Thymus (tissue), 14 donors: ENCODE measurements at places on chromosomes 7 and 10. TPM values are rescaled to one million over a fixed set of nuclear protein-coding genes. Genes with fewer than 3 reads are reported as not detected.
A peak's percentile ranks its signal among the peaks of the same experiment; 100 is the strongest.

Gene EBLN1
- total RNA-seq = not detected

Gene GIMAP1
- 9.8 TPM for total RNA-seq

Gene NXPH1
- 0.05 TPM for total RNA-seq

DNA sequence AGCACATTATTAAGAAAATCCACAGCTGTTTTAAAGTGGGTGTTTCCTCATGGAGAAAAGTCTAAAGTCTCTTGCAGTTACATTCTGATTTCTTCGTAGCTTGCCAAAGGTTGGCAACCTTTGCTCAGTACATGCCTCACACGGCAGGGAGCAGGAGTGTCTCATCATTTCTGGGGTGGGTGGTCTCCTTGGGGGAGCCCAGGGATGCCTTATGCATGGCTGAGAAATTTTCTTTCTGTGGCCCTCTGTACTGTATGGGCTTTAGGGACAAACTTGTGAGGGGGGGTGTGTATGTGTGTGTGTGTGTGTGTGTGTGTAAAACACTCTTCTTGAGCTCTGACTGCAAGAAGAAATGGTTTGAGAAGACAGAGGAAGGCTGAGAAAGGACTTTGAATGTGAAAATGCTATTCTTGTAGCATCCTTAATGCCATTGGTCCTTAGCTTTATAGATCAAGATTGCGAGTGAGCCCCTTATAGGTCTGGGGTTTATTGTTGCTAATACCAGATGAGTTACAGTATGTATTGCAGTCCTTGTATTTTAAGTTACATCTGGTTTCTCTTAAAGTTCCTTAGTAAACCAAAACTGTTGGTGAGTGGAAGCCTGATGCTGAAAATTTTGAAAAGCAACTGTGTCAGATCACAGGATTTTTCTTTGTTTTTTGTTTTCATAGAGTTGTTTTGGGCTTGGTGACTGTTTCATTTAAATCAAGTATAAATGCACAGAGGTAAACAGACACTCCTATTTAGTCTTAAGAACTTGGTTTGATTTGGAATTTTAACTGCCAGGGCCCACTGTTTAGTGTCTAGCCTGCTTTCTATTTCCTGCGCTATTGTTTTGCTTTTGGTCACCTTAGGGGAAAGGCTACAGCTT is 242.0 kb downstream of the BICC1 start:
- no peaks in the 10 kb centered on the region for H3K36me3 ChIP-seq
- no peak overlapping the region for H3K27ac ChIP-seq
- no peaks in the 10 kb centered on the region for H3K27me3 ChIP-seq
- no peak overlapping the region for H3K4me3 ChIP-seq
- DNase-seq = no peak

DNA sequence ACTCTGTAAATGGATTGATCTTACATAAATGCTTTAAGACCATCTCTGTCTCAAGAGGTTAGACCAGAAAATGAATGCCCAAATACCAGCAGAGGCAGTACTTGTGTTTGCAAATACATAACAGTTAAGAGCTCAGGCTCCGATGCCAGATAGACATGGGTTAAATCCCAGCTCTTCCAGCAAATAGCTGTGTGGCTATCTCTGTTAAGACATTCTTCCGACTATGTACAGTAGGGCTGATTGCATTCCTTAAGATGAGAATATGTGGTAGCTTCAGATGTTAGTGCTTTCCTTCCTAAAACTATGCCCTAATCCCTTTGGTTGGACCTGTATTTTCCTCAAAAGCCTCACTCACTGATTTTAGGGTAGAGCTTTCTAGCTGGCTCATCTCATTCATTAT is 2.2 kb downstream of the IDE start:
- H3K27me3 ChIP-seq = no peaks in the 10 kb centered on the region
- DNase-seq = no peak
- no peak overlapping the region for H3K4me3 ChIP-seq
- H3K36me3 ChIP-seq = no peaks in the 10 kb centered on the region
- H3K4me1 ChIP-seq = peaks cover 15% of the 10 kb centered on the region

- H3K27ac ChIP-seq = no peak overlapping the region
- peaks cover 7% of the 10 kb centered on the region for H3K27me3 ChIP-seq
- no peaks in the 10 kb centered on the region for H3K36me3 ChIP-seq
- no peak overlapping the region for H3K4me3 ChIP-seq
- DNase-seq = no peak
- no peaks in the 10 kb centered on the region for H3K4me1 ChIP-seq
These were observed 13.1 kb downstream of the PLEKHS1 start for GRCh38 chr10:113764582-113764981.

DNA sequence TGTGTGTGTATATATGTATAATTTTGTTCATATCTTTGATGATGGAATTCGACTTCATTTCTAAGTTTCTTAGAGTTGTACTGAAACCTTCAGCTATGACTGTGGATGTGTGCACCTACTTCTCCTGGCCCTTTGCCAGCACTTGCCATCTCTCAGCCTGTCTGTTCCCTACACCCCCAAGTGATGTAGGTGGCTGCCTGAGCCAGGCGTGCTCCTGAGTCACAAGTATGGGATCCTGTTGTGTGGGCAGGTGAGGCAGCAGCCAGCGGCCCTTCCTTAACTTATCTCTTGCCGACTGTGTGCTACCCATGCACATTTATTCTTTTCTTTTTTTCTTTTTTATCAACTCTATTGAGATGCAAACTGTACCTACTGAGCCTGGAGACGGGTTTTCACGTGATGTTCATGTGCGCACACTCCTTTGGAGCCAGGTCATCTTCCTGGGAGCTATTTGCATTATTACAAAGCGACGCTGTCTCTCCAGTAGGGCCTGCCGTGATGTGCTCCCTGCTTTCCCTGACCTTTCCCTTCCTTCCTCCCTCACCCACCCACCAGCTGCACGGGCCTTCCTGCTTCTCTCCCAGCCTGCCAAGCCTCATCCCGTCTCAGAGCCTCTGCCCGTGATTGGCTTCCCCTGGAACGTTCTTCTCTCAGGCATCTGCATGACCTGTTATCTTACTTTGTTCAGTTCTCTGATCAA is 31.3 kb upstream of the GALNT11 start:
- H3K4me1 ChIP-seq = no peaks in the 10 kb centered on the region
- DNase-seq = no peak
- no peak overlapping the region for H3K27ac ChIP-seq
- no peaks in the 10 kb centered on the region for H3K36me3 ChIP-seq
- H3K27me3 ChIP-seq = no peaks in the 10 kb centered on the region
- H3K4me3 ChIP-seq = no peak overlapping the region

- no peak for DNase-seq
- no peak overlapping the region for H3K27ac ChIP-seq
- no peaks in the 10 kb centered on the region for H3K4me1 ChIP-seq
- no peaks in the 10 kb centered on the region for H3K36me3 ChIP-seq
These were observed 223.9 kb upstream of the GLI3 start for GRCh38 chr7:42460933-42461332.

DNA sequence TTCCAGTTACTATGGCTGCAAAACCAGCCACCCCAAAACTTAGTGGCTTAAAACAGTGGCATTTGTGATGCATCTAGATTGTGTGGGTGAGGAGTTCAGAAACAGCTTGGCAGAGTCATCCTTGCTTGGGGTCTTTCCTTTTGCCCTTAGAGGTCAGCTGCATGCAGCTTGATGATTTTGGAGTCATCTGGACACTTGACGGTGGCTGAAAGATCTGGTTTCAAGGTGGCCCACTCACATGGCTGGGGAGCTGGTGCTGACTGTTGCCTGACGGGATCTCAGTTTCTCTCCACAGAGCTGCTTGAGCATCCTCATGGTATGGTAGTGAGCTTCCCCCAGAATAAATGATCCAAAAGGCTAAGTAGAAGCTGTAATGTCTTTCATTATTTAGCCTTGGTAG is 191.3 kb upstream of the GALNT17 start:
- H3K36me3 ChIP-seq = no peaks in the 10 kb centered on the region
- no peaks in the 10 kb centered on the region for H3K4me1 ChIP-seq
- no peaks in the 10 kb centered on the region for H3K27me3 ChIP-seq

GRCh38 chr10:126191192-126191591 is 197.1 kb downstream of the ADAM12 start:
- H3K4me1 ChIP-seq = no peaks in the 10 kb centered on the region
- DNase-seq = no peak
- H3K4me3 ChIP-seq = no peak overlapping the region
- no peaks in the 10 kb centered on the region for H3K36me3 ChIP-seq
- H3K27ac ChIP-seq = no peak overlapping the region

- H3K4me3 ChIP-seq = no peak overlapping the region
- DNase-seq = no peak
- H3K27me3 ChIP-seq = no peaks in the 10 kb centered on the region
- H3K36me3 ChIP-seq = no peaks in the 10 kb centered on the region
- no peak overlapping the region for H3K27ac ChIP-seq
These were observed 34.0 kb downstream of the PRKAR2B start for GRCh38 chr7:107078517-107078966.

DNA sequence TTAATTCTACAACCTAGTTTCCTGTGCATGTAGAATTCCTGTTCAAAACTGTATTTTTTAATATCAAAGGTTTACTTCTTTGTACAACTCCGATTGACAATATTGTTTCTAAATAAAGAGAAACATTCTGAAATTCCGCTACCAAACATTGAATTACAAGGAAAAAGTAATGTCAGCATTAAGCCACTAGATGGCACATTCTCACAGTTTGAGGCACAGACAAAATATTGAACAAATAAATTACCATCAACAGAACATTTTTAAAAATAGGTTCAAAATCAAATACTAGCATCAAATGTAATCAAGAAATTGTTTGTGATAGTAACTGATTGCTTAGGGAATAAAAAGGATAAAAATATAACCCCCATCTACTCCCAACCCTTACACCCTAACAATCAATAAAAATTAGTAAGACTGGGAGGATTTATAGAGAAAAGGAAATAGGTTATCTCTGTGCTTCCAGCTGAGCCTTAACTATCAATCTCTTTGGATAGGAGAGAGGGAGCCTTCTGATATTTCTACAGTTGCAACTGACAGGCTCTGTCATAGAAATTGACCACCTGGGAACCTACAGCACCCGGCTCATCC is 86.6 kb upstream of the C7orf33 start:
- H3K27ac ChIP-seq = no peak overlapping the region
- no peak overlapping the region for H3K4me3 ChIP-seq
- H3K4me1 ChIP-seq = no peaks in the 10 kb centered on the region

DNA sequence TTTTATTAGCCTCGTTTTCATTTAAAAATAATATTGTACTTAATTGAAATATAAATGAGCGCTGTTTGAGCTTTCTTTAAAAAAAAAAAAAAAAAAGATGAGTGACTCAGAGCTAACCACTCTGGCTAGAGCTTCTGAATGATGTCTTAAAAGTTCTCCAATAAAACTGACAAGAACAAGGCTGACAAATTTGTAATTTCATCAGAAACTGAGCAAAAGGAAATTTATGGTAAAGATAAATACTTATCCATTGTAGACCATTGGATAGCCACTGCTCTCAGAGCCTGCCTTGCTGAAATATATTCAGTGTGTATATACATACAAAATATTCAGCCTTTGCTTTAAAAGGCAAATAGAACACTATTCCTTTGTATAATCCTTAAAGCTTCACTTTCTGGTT is 91.2 kb upstream of the OIT3 start:
- H3K4me3 ChIP-seq = no peak overlapping the region
- no peak for DNase-seq
- no peaks in the 10 kb centered on the region for H3K27me3 ChIP-seq

DNA sequence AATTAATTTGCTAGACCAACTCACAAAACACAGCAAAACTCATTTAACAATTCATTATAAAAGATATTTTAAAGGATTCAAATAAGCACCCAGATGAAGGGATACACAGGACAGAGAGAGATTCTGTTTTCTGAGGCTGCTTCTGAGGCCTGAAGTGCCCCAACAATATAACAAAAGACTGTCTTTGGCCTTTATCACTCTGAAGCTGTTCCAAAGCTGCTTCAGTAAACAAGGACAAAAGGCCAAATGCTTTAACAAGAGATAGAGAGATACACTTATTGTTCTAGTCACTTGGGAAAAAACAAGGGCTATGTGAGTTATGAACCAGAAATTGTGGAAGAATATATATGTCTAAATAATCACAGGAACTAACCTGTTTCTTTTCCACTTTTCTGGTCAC is 223.7 kb downstream of the CXCL12 start:
- H3K27me3 ChIP-seq = no peaks in the 10 kb centered on the region
- no peaks in the 10 kb centered on the region for H3K4me1 ChIP-seq
- no peak for DNase-seq
- H3K27ac ChIP-seq = no peak overlapping the region
- no peak overlapping the region for H3K4me3 ChIP-seq

DNA sequence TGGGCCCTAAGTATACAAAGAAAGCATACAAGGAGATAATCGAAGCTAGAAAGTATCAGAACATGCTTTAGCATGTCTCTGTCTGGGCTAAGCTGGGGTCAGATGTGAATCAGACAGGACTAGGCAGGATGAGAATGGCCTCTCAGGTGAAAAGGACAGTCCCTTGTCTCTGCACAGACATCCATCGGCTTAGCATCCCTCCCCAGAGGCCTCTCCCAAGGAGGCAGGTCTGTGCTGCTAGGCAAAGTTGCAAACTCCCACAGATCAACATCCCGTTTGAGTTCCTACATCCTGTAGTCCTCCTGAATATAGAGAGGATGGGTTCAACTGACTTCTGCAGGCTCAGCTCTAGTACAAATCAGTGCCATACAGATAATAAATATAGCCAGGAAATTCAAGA is 24.5 kb downstream of the CHST15 start:
- H3K27me3 ChIP-seq = peaks cover 2% of the 10 kb centered on the region
- no peak for DNase-seq
- H3K4me1 ChIP-seq = peaks cover 83% of the 10 kb centered on the region

DNA sequence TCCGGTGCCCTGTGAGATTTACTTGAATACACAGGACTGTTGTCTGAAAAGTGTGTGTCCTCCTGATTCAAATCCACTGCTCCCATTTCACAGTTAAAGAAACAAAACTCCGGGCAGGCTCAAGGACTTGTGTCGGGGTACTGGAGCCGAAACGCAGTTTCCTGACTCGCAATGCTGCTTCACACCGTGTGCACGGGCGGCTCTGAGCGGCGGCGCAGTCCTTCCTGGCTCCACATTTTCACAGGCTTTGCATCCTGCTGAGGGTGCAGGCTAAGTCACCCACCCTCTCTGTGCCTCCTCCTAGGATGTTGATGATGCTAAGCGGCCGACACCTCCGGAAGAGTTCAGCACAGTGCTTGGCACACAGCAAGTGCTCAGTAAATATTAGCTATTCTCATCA is 65.4 kb downstream of the SLIT1 start:
- H3K4me3 ChIP-seq = no peak overlapping the region
- peaks cover 8% of the 10 kb centered on the region for H3K36me3 ChIP-seq
- no peaks in the 10 kb centered on the region for H3K27me3 ChIP-seq
- no peak overlapping the region for H3K27ac ChIP-seq
- no peak for DNase-seq

GRCh38 chr10:117684672-117685211 is 142.2 kb downstream of the EMX2 start:
- no peaks in the 10 kb centered on the region for H3K4me1 ChIP-seq
- no peak overlapping the region for H3K4me3 ChIP-seq

DNA sequence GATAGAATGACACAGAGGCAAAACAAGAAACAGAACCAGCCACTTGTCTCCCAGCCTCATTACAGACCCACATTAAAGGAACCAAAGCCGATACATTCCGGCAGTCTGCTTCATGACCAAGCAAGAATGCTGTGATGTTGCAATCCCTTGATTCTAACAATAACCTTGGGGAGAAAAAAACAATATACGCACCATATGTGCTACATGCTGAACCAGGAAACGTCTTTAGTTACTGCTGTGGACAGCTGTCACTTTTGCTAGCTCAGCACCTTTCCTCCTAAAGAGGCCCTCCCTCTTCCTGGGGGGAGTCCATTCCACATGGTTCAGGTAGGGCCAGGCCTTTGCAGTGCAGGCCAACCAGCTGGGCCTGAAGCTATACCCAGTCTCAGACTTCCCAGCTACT is 79.1 kb downstream of the PRTFDC1 start:
- H3K4me3 ChIP-seq = no peak overlapping the region
- no peaks in the 10 kb centered on the region for H3K27me3 ChIP-seq
- no peaks in the 10 kb centered on the region for H3K36me3 ChIP-seq
- DNase-seq = no peak
- H3K27ac ChIP-seq = peak overlapping the region; percentile 48
